Mucosa of descending colon (tissue), 3 donors: ENCODE measurements at places on chromosomes 7 and 10. TPM values are rescaled to one million over a fixed set of nuclear protein-coding genes. Genes with fewer than 3 reads are reported as not detected.

HOGA1 gene
- not detected for total RNA-seq

ENTPD7 gene
- total RNA-seq: 14.3 TPM

IFIT1B gene
- not detected for total RNA-seq

GDF2 gene
- total RNA-seq: not detected

LEP gene
- 0.22 TPM for total RNA-seq

AGBL3 gene
- 1.9 TPM for total RNA-seq

BEND7 gene
- 33.4 TPM for total RNA-seq

CACNA2D1 gene
- 3.9 TPM for total RNA-seq

FFAR4 gene
- 17.4 TPM for total RNA-seq

KDM7A gene
- total RNA-seq: 45.4 TPM

SDK1 gene
- 20.2 TPM for total RNA-seq

DPYSL4 gene
- 1.3 TPM for total RNA-seq

FAM13C gene
- total RNA-seq: 4.2 TPM

SPDYE11 gene
- total RNA-seq: not detected

CALCR gene
- total RNA-seq: not detected

NEURL1 gene
- total RNA-seq: 15.9 TPM

CLDN12 gene
- total RNA-seq: 66.6 TPM

GNAT3 gene
- total RNA-seq: not detected
